ENCODE measurements at places on chromosomes 5 and 9.

GRCh38 chr5:143614831-143615230 lies 197.1 kb upstream of the HMHB1 start:
- DNase-seq, result peak; percentile 23

- DNase-seq, result no peak
Observed at GRCh38 chr9:133188843-133189180, 20.2 kb downstream of the OBP2B start.

GRCh38 chr9:94908583-94909249 lies 182.2 kb downstream of the AOPEP start:
- no peak for DNase-seq

- DNase-seq, result no peak
Observed at GRCh38 chr5:164431634-164432304, 926.4 kb downstream of the MAT2B start.

- DNase-seq, result no peak
Observed at GRCh38 chr5:34978681-34979080, 49.3 kb downstream of the DNAJC21 start.

- no peak for DNase-seq
Observed at GRCh38 chr5:6540111-6540827, 91.6 kb downstream of the UBE2QL1 start.

- DNase-seq, result no peak
Observed at GRCh38 chr5:32428426-32428825, 16.1 kb downstream of the ZFR start.

DNA sequence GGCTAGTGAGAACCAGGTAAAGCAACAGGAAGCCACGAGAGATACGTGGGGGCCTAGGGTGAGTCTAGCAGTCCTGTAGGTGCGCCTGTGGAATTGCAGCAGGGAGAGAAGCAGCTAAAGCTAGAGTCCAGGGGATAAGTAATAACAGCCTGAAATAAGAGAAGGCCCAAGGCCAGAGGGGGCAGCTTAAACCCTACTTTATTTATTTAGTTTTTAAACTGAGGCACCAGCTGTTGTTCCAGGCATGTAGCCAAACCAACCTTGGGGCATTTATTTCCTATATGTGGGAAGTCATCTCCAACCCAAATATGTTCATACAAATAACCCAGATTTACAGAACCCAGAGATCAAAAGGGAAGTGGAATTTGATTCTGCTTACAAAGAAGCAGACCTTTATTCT lies 93.5 kb downstream of the GLDC start:
- no peak for DNase-seq

DNA sequence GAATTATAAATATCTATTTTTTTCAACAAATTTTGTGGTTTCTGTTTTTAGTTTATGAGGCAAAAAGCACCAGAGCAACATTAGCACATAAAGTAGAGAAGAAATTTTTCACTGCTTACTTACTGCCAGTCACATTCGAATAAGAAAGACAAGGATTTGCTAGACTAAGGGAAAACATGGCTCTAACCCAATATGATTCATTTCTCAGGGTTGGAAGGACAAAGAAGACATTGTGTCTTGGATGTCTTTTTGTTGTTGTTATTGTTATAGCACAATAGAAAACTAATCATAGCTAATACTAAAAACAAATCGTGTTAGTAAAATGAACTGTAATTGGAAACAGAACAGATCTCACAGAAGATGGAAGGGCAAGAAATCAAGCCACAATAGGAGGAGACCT lies 90.9 kb upstream of the SLCO6A1 start:
- no peak for DNase-seq

GRCh38 chr5:118611332-118611945 lies 376.9 kb downstream of the DTWD2 start:
- peak; percentile 18 for DNase-seq

DNA sequence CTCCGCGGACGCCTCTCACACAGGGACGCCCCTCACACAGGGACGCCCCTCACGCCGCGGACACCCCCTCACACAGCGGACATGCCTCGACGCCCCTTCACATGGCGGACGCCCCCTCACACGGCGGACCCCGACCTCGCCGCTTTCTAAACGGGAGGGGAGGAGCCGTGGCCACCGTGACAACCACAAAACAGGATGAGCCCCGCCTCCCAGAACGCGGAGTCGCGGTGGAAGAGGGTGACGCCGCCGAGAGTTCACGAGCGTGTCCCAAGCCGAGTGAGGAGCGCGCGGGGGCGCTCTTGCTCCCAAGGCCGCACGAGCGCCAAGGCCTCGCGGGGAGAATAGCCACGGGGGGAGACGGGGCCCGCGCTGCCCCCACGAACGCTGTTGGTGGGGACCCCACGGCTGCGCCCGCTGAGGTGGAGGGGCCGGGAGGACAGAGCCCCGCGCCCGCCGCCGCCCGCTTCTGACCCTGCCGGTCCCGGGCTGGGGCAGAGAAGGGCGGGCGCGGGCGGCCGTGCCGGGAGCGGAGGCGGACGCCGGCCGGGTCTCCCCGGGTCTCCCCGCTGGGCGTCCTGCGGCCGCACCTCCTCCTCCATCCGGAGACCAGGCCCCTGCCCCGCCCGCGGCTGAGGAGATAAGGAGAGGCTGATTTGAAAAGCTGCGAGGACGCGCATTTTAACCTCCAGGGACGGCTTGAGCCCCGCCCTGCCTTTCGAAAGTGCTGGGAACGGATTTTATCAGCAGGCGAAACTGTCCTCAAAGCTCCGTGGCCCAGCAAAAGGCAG lies 3.9 kb upstream of the NKD2 start:
- DNase-seq, result peak; percentile 56

DNA sequence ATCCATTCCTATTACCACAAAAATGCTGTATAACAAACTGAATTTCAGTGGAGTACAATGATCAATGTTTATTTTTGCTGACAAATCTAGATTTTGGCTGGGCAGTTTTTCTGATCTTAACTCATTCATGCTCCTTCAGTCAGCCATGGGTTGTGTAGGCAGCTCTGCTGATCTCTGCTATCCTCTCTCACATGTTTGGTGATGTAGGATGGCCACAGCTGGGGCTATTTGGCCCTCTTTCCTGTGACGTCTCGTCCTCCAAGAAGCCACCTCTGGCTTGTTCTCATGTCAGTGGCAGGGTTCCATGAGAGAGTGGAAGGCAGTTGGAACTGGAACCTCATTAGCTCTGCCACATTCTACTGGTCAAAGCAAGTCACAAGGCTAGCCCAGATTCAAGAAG lies 8.9 kb downstream of the NLN start:
- no peak for DNase-seq

DNA sequence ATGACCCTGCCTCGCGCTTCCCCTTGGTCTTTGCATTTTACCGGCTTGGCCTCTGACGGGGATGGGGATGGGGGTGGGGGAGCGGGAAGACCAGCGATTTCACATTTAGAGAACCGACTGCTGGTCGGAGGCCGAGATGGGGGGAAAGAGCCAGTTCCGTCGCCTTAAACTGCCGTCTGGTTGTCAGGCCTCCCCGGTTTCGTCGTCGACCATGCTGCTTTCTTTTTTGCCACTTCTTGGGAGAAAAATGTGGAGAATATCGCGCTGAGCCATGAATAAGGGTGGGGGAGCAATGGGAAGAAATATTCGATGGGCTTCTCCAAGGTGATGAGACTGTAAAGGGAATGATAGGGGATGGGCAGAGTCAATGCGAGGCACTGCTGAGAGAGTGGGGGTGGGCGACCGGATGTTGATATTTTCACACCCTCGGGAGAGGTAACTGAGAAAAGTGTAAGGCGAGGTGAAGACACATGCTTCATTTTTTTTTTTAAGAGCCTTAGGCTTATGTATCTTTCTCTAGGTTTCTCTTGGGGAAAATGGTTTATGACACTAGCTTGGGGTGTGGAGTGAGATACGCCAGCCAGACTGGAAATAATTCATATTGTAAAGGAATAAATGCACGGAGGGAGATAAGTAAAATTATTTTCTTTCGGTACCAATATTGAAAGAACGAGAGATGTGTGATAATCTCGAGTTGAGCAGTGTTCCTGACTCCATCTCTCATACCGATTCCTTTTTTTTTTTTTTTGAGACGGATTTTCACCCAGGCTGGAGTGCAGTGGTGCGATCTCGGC lies 1.1 kb downstream of the KIF2A start:
- no peak for DNase-seq

- no peak for DNase-seq
Observed at GRCh38 chr5:24849210-24849609, 204.4 kb upstream of the CDH10 start.

DNA sequence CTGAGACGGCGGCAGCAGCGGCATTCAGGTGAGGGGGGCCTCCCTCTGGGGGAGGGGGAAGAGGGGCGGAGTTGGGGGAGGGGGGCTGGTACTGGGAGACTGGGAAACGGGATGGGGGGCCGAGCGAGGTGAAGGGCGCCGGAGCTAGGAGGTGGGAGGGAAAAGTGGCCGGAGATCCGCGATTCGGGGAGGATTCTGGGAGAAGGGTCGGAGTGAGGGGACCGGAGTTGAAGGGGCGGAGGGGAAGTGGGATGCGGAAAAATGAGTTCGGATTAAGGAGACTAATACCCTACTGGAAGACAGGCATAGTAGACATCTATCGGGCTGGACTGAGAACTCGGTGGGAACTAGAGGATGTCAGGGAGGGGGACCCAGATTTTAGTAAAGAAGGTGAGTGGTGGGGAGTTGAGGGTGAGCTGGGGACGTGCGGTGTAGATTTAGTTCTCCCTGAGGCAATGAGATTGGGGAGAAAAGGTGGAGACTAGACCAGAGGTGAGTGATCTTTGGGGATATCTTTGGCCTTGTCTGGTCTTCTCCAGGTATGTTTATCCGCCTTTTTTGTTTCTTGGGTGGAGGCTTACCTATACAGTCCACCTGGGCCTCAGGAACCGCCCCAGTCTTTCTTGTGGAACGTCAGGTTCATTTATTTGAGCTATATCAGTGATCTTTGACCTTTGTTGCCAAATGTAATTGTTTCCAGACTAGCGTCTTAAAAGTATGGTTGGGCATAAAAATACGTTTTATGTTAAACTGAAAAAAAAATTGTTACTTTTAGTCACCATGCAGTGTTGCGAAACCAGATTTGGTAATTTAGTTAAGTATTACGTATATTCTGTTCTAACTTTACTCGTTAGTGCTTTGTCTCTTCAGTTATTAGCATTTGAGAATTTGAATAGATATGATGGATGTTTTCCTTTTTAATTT lies 632 bp downstream of the UBAP1 start:
- no peak for DNase-seq

- no peak for DNase-seq
Observed at GRCh38 chr5:126965061-126965475, 65.3 kb downstream of the MARCHF3 start.

DNA sequence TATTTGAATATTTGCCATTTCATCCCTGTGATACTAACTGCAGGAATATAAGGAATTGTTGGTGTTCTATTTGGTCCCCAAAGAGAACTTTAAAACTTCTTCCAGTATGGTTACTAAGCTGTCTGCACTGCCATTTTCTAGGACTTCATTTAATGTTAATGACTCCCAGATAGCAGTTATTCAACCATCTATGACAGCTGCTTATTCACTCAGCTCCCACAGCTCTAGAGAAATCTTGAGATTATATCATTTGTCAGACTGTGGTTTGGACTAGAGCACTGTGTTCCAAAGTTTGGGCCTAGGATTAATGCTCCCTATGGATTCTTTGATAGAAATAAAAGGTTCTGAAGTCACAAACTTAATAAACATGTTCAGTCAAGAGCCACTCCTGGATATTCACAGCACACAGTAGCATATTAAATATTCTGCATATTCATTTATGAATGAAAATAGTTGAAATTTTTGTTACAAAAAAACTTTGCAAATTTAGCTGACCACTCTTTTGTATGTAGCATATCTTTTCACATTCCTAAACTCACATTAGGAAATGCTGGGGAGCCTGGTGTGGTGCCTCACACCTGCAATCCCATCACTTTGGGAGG lies 173.7 kb downstream of the NFIB start:
- DNase-seq, result no peak

DNA sequence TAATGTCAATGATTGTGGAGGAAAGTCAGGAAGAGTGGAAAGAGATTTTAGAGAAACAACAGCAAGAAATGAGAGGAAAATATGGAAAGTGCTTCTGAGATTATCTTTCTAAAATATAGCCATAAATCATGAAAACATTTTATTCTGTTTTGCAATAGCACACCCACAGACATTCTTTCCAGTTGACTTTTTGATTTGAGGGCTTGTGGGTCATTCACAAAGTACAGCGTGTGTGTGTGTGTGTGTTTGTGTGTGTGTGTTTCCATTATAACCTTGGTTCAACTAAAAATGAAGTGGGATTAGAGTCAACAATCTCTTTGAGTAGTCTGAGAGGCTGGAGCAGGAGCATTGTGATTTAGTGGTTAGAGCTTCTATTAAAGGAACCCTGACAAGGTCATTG lies 116.6 kb upstream of the GAS1 start:
- no peak for DNase-seq

DNA sequence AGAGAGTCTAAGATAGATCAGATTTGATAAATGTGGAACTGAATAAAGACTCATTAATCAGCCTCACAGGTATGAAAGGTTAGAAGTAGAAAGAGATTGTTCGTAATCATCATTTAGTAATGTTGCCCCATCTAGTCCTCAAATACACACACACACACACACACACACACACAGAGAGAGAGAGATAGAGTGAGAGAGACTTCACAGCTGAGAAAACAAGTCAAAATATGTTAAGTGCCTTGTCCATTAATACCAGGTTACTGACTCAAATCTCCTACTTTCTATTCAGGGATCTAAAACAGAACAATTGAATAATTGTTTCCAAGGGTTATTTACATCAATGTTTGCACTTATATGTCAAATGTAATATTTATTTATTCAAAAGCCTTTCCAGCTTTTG lies 284.6 kb downstream of the MRPS30 start:
- DNase-seq, result no peak

DNA sequence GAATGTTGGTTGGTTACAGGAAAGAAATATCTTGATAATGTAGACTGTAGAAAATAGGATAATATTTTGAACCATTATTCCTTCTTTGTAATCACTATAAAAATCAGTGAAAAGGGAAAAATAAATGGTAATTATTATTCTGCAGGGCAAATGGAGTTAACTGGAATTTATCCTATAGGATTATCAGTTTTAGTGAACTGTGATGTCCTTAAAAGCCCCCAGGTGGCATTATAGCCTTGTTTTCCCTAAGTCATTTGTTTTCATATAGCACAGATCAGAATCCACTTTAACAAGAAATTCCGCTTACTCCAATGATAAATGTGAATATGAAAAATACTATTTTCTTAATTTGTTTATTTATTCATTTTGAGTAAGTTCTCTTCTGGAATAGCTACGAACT lies 26.2 kb upstream of the WDR41 start:
- peak; percentile 3 for DNase-seq

GRCh38 chr5:102536323-102536928 lies 37.6 kb upstream of the SLCO6A1 start:
- no peak for DNase-seq
